T47D (cell line): ENCODE measurements at places on chromosomes 7 and 10.
A peak's percentile ranks its signal among the peaks of the same experiment; 100 is the strongest.

- DNase-seq = peak; percentile 90
These were observed 60.8 kb downstream of the MDH2 start for GRCh38 chr7:76108540-76109233.

DNA sequence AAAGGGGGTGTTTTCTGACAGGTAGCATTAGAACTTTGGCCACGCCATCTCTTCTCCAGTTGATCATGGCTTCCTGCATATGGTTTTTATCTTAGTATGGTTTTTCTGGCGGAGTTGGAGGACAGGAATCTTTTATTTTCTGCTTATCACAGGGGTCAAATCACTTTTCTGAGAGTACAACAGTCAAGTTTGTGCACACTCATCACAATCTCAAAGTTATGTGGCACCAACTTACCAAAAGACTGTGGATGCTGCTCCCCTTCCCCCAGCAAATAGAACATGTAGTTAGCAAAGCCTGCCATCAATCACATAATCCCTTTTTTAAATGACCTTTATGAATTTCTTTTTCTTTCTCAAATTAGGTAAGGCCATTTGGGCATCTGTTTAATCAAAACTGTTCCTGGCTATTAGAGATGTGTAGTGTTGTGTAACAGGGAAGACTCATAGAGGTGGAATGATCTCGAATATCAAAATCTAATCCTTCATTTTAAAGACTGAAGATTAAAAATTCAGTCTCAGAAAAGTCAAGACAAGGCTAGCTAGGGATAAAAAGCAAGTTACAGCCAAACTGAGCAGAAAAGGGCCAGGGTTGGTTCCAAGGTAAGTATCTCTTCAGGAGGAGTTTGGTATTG lies 3.8 kb upstream of the CH25H start:
- DNase-seq = no peak

DNA sequence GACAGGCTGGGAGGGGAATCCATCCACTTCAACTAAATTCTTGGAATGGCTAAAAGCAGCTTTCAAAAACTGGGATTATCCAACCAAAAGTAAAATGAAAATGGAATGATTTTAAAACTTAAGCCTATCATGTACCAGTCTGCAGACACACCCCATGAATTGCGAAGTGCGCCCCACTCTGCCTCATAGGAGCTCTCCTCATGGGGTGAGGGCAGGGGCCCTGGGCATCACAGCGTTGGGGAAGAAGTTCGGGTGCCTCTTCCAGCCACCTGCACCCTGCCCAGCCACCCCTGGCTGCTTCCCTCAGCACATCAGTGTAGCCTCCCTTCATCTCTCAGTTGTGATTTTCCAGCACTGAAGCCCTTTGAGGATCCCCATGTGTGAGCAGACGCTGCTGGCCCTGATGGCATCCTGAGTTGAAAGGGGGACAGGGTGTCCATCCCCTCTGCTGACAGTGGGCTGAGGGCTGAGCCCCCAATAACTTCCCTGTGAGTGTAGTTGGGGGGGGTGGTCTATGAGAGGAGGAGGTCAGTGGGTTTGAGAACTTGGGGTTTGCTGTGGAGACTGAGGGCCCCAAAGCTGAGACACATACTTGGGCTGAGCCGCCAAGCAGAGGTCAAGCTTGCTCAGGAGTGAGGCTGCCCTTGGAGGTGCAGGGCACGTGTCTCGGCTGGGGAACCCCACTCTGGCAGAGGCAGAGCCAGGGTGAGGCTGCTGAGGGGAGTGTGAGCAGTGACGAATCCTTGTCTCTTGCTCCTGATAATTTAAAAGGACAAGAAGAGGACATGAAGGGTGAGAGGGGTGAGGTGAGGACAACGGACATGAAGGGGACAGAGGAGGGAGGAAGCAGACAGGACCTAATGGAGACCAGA lies 542.1 kb downstream of the TCERG1L start:
- DNase-seq = no peak

- no peak for DNase-seq
These were observed 3.7 kb downstream of the GOT1 start for GRCh38 chr10:99426689-99427088.

GRCh38 chr7:116610721-116611120 lies 61.3 kb upstream of the MET start:
- DNase-seq = no peak

DNA sequence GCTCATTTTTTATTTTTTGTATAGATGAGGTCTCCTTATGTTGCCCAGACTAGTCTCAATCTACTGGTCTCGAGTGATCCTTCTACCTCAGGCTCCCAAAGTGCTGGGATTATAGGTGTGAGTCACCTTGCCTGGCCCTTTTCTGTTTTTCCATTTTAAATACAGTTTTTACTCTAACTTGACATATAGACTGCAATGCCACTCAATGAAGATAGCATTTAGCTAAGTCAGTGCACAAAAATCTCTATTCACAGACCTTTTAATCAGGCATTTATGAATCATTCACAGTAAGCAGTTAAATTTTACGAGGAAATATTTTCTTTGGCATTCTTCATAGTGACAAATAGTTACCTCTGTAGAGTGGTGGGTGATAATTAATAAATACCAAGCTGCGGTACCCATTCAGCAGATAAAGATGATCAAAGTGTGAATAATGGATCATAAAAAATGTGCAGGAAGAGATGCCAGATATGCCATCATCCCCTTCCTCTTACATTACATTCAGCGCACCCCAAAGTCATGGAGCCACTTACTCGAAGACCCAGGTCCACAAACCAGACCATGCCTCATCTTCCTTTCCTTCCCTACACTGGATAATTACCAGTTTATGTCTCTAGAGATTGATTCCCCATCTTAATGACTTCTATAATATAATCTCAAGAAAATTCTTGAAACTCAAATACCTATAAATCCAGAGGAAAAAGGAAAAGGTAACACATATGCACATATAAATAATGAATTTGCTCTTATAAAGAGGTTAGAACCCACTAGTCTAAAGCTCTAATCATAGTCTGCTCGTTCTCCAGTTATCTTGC lies 56.0 kb downstream of the UBE2H start:
- DNase-seq = no peak

DNA sequence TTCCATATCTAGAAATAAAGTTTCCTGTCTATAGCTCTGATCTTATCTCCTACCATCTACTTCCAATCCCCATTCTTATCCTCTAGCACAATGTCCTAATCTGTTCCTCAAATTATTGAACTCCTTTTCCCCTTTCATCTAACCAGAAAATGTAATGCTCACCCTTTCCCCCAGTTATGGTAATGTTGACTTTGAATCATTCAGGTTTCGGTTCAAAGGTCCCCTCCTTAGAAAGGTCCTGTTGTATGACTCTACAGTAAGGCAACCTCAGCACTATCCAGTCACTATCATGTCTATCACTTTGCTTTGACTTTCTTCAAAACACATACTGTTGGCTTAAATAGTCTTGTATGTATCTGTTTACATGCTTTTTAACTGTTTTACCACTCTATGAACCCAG lies 264.2 kb upstream of the PCDH15 start:
- no peak for DNase-seq

GRCh38 chr7:34759477-34760125 lies 101.6 kb downstream of the NPSR1 start:
- DNase-seq = peak; percentile 80

GRCh38 chr10:125227546-125227945 lies 67.2 kb upstream of the CTBP2 start:
- DNase-seq = no peak

GRCh38 chr7:50854247-50854646 lies 71.6 kb upstream of the GRB10 start:
- DNase-seq = no peak

- DNase-seq = peak; percentile 93
These were observed 12.8 kb downstream of the OR2F1 start for GRCh38 chr7:143967398-143967797.

GRCh38 chr10:128846927-128847326 lies 620.1 kb upstream of the MGMT start:
- no peak for DNase-seq

DNA sequence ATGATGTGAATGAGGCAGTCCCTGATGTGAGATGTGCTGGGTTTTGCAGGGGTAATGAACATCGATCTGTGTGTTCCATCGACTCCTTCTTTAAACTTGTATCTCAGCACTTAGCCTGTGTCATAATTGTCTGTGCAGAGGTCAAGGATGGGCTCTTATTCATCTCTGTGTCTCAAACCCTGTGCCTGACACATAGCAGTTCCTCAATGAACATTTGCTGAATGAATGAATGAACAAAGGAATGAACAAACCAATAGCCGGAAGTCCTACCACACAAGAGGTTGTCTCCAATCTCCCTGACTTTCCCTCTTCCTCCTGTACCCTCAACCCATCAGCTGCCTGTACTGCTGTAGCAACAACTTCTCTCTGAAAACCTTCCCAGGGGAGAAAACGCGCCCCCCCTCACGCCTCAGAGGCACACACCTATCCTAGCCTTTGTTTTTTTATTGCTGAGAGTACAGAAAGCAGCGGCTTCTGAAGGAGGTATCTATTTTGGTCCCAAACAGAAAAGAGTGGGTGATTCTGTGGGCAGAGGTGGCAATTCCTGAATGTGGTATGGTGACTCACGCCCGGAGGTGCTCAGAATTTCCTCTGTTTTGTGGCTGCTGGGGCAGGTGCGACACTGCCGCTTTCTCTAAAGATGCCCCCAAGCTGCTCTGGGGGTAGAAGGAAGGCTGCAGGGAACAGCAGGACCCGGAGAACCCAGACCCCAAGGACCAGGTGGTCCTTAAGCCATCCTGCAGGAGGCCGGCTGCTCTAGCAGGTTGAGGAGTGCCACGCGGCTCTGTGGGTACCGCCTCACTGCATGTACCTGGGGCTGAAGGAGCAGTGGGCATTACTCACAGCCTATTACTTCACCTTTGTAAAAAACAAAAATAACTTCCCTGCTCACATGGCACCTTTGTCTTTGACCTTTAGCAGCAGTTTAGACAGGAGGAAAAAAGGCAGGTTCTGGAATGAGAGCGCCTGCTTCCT lies 9.6 kb downstream of the IL2RA start:
- DNase-seq = no peak

GRCh38 chr7:141262101-141263090 lies 188.5 kb downstream of the TMEM178B start:
- DNase-seq = no peak

DNA sequence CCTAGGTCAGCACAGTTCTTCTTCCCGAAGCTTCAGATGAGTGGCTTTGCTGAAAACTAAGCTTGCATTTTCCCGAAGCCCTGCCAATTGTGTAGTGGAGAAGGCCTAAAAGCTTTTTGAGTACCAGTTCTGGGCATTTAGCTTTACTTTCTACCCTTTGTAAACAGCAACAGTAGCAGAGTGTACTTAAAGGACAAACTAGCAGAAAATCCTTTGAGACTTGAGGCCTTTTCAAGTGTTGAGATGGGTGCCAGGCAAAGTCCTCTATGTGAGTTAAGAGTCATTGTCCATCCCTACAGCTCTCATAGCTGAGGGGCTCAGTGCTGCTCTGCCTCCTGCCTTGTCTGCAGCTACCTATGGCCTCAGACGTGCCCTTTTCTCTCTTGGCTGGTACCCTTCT lies 368.2 kb downstream of the CCSER2 start:
- no peak for DNase-seq

- DNase-seq = peak; percentile 61
These were observed at the start of gene GIGYF1 for GRCh38 chr7:100694098-100694745. TSS of gene GIGYF1 (minus strand) at chr7:100694250. CDS start at chr7:100688238, 6,012 bp downstream.

GRCh38 chr10:11076221-11076620 lies 58.5 kb downstream of the CELF2 start:
- no peak for DNase-seq

DNA sequence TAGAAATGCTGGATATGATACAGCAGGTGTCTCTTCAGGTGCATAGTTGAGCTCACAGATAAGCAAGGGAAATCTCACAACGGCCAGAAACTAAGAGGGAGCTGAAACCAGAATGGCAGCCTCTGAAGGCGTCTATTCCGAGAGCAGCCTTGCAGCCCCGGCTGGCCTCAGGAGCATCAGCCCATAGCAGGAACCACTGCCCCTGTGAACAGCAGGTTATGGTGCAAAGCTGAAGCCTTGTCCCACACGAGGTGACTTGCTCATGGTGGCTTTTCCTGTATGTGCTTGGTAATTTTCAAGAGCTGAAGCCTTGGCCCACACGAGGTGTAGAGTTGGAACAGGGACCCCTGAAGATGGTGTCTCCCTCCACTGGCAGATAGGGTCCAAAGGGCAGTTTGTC lies 33.2 kb downstream of the BNIP3 start:
- DNase-seq = no peak

DNA sequence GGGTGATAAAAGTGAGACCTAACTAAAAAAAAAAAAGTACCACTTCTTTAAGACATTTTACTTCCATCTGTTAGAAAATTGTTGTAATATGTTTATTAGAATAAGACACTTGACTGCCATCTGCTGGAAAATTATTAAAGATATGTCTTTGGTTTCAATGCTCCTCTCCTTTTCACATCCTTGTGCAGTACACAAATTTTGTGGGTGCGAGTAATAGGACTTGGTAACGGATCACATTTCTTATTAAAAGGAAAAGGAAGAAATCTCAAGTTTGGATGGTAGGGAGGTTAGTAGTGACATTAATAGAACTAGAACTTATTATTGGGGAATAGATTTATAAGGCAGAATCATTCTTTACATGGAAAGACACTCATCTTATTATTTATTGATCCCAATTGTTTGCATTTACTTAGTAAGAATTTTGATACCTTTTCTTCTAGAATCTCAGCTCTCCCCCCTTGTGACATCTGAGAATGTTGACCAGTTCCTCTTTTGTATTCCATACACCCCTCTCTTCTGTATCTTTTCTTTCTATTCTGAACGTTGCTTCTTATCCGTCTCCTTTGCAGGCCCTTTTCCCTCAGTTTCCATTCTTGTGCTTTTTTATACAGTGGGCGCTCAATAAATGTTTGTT lies 43.0 kb upstream of the RPA3 start:
- no peak for DNase-seq

GRCh38 chr7:133556048-133556447 lies 303.2 kb downstream of the EXOC4 start:
- DNase-seq = no peak

- DNase-seq = no peak
These were observed 4.7 kb downstream of the PLAC9 start for GRCh38 chr10:80137031-80137862.

- DNase-seq = no peak
These were observed 285.2 kb downstream of the CACNA2D1 start for GRCh38 chr7:82158327-82158726.

DNA sequence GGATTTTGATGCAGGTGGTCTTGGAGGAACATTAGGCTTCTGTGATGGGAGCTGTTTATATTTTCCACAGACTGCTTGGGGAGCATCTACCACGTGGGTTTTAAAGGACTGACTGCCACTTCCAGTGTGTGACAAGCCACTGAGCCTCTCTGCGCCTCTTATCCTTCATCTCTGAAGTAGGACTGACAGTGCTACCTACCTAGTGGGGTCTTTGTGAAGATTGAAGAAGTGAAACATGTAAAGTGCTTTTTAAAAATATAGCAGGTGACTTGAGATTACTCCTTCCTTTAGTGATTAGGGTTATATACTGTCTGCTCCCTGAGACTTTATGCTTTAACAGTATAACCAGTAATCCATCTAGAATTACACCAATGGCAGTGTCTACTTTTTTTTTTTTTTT lies 29.9 kb downstream of the NKX2-3 start:
- no peak for DNase-seq
